HFF-Myc (cell line): ENCODE measurements at places on chromosomes 12 and 14.
A peak's percentile ranks its signal among the peaks of the same experiment; 100 is the strongest.

DNA sequence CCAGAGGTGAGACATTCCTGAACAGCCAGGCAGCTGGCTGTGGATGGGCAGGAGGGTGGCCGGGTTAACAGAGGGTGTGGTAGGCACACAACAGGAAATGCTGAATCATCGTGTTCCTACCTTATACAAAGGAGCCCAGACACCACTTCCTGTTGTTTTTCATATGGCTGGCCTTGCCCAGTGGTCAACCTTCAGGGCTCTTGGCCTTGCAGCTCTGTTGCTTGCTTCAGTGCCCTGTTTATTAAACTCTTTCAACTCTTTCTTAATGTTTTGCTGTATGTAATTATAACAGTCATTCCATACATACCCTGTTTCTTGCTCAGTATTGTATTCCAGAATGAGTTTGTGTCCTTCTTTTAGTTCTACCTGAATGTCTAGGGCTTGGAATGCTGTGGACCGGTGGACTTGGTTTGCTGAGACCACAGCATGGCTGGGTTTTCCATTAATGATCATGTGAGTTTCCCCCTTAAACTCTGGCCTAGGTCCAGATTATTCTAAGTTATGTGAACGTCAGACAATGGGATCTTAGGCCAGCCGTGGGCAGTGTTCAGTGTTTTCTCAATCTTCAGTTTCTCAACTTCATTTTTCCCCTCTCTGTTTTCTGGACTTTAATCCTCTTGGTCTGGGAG lies 11.9 kb downstream of the CFAP54 start:
- DNase-seq = peak; percentile 65

DNA sequence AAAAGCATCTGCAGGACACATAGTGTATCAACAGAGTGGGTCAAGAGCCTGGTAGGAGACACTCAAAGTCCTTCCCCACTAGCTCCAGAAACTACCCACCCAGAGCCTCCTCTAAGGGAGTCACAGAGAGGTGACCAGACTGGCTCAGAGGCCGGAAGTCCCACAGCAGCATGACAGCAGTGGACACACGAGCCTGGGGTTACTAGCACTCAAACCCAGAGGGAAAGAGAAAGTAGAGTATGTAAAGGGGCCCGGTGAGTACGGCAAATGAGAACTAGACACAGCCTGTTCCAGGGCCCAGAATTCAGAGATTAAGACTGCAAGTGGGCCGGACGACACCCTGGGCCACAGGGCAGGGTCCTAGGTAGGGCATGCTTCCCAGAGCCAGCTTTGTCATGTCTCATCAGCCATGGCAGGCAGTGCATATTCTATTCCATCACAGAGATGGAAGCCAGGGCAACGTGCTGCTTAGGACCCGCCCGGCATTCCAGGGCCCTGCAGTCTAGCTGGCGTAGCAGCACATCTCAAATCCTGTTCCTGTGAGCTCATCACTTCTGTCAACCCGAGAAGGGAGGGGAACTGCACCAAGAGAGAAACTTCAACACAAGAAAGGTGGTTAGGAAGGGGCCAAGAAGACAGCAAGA lies 4.2 kb downstream of the IFFO1 start:
- no peak for DNase-seq

- DNase-seq = no peak
These were observed 143.5 kb downstream of the ST8SIA1 start for GRCh38 chr12:22190969-22191368.

DNA sequence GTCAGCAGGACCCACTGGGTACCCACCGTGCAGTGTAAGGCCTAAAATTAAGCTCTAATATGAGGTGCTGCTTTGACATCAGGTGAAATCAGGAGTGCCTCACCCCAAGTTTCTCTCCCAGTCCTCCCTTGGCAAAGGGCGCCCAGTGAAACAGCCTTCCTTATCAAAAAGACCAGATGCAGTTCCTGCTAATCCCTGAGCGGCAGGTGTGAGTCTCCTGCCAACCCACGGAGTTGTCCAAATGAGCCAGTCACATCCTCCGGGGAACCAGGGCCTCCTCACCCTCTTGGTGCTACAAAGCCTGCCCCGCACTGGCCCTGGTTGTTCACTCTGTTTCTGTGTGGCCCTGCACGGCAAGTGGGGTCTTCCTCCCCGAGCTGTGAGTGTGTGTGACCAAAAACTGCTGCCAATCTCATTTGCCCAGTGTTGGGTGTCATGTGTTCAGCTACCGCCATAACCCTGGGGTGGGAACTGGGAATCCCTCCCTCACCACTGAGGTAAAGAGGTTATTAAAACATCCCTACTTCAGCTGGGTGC lies 20.2 kb upstream of the P2RX4 start:
- DNase-seq = no peak

DNA sequence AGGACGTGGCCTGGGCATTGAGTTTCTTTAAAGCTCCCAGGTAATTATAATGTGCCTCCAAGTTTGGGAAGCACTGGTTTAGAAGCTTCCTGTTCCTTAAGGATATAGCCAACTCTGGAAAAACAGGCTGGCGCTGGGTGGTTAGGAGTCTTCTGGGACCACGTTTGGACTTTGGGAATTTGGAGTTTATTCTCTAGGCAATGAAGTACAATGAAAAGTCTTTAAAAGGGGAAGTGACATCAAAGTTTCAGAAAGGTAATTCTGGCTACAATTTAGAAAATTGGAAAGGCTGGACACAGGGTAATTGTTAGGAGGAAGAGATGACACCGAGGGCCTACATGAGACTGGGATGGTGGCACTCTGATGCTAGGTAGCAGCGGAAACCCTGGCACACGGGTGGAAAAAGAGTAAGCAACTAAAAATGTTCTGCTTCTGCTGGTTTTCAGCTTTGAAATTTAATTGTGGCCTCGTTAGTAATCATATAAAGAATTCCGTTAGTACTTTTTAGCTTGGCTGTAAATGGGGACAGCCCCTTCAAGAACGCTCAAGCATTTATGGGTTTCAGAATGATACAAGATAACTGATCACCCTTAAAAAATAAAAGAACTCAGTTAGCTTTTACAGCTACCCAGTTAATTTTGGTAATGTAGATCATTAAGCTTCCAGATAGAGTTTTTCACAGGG lies 12.7 kb upstream of the DCP1B start:
- DNase-seq = no peak

- no peak for DNase-seq
These were observed 13.1 kb downstream of the COPZ1 start for GRCh38 chr12:54337854-54338650.

GRCh38 chr12:124002654-124003053 lies 29.6 kb downstream of the ZNF664 start:
- no peak for DNase-seq

DNA sequence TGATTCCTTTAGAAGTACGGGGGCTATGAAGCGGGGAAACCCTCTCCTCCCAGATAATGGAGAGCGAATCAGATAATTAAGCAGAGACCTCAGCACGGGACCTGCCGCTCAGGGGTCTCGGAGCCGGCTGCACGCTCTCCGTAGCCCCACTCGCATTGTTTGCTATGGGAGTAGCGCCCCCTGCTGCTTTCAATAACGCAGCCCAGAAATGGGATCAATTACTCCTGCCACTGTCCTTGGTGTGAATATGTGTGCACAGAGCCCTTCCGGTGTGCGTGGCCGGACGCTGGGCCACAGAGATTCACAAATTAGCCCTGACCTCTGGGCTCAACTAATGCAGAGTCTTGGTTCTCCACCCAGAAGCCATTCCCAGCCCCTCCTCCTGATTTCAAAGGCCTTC lies 76.4 kb upstream of the TMEM132C start:
- DNase-seq = no peak

GRCh38 chr12:51884676-51885229 lies 3.1 kb upstream of the ANKRD33 start:
- no peak for DNase-seq

DNA sequence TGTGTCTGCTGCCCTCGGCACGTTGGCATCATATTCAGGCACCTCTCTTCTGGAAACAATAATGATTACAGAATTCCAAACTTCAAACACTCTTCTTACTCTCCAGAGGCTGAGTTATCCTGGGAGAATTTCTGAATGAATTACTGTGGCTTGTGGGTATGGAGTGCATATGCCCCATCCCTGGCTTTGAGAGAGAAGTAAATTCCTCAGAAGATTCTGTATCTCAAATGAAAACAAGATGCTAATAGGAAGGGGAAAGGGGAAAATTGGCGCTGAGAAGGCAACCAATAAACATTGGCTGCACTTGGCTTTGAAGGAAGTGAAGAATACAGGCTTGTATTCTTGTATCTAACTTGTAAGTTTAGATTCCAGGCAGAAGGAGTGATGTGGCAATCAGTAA lies 132.0 kb upstream of the NOVA1 start:
- no peak for DNase-seq

DNA sequence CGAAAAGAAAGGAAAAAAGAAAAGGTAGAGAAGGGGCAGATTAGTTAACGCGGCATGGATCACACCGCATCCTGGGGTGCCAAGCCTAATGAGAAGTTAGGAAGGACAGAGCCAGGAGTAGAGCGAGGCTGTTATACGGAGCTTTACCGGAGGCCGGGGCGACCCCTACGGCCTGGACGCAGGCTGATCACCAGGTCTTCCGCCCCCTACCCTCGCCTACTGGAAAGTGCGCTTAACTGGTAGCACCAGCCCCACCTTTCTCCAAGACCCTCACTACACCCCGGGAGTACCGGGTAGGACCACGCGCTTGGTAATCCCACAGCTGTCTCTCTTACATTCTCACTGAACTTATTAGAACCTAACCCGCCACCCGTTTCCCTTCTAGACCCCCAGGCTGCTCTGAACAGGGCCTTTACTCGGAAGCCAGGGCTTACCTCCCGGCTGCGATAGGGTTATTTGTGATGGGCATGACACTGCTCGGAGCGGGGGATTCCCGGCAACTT lies 33.8 kb downstream of the WBP11 start:
- DNase-seq = no peak

- DNase-seq = peak; percentile 96
These were observed 163.4 kb downstream of the SAMD4A start for GRCh38 chr14:54730156-54730961.

DNA sequence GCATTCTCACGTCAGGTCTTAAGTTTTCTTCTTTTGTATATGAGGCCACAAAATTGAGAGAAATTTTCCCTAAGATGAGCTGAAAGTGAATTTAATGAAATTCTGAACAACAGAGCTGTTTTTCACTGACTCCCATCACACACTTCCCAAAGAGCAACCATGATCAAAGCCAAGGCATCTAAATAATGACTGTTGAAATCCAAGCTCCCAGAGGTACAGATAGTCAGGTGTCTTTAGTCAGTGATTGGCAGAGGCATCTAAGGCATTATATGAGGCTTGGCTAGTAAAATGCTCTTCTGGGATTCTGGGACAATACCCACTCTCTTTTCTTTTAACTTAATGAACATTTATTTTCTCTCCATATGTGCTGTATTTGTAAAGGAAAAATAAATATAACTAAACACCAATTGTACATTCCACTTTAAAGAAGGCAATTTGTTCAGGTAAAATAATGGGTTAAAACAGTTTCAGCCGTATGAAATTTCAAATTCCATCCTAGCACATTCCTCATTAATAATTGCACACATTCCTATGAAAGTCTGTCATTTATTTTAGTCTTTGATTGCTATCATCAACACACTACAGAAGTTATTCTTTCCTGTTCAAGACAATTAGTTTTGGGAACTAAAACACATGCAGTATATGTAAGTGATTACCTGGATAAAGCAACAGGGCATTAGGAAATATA lies 871 bp upstream of the SSTR1 start:
- no peak for DNase-seq

GRCh38 chr12:65557438-65558181 lies 266.7 kb upstream of the HMGA2 start:
- DNase-seq = no peak

- no peak for DNase-seq
These were observed 121.7 kb upstream of the CNOT2 start for GRCh38 chr12:70121562-70121961.

GRCh38 chr12:118544569-118544968 lies 168.2 kb downstream of the SUDS3 start:
- DNase-seq = no peak

DNA sequence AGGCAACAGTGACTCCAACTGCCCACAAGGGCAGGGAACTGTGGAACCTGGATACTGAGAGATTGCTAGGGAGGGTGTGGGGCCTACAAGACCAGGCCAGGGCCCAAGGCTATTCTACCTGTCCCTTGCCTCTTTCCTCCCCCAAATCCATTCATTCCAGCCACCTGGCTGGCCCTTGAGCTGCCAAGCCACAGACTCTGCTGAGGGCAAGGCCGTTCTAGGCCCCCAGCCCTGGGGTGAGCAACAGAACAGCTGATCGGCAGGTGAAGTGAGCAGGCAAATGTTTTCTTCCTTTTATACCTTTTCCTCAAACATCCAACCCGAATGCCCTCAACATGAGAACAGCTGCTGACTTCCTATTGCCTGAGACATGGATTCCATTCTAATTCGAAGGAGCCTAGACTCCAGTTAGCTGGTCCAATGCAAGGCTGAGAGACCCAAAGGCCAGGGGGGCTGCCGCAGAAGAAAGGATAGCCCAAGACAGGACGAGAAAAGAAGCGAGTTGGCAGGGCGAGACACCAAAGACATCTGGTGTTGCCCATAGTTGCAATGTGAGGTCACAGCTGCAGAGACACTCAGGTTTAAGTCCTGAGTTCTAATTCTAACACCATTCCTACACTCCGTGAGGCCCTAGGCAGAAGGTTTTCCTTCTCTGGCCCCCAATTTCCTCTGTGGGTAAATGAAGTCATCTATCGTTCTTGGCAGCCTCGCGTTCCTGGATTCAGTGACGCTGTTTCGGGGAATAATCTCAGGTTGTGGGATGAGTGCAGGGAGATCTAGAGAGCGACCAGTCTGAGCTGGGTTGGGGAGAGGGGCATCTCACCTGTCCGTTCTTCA lies 1.7 kb downstream of the C1QL4 start:
- DNase-seq = no peak

DNA sequence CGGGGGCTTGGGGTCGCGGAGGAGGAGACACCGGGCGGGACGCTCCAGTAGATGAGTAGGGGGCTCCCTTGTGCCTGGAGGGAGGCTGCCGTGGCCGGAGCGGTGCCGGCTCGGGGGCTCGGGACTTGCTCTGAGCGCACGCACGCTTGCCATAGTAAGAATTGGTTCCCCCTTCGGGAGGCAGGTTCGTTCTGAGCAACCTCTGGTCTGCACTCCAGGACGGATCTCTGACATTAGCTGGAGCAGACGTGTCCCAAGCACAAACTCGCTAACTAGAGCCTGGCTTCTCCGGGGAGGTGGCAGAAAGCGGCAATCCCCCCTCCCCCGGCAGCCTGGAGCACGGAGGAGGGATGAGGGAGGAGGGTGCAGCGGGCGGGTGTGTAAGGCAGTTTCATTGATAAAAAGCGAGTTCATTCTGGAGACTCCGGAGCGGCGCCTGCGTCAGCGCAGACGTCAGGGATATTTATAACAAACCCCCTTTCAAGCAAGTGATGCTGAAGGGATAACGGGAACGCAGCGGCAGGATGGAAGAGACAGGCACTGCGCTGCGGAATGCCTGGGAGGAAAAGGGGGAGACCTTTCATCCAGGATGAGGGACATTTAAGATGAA lies 630 bp downstream of the FOS start:
- no peak for DNase-seq
